ENCODE measurements at places on chromosomes 1 and 21.

- no peak for DNase-seq
These were observed 361.1 kb downstream of the HHAT start for GRCh38 chr1:210689826-210690225.

DNA sequence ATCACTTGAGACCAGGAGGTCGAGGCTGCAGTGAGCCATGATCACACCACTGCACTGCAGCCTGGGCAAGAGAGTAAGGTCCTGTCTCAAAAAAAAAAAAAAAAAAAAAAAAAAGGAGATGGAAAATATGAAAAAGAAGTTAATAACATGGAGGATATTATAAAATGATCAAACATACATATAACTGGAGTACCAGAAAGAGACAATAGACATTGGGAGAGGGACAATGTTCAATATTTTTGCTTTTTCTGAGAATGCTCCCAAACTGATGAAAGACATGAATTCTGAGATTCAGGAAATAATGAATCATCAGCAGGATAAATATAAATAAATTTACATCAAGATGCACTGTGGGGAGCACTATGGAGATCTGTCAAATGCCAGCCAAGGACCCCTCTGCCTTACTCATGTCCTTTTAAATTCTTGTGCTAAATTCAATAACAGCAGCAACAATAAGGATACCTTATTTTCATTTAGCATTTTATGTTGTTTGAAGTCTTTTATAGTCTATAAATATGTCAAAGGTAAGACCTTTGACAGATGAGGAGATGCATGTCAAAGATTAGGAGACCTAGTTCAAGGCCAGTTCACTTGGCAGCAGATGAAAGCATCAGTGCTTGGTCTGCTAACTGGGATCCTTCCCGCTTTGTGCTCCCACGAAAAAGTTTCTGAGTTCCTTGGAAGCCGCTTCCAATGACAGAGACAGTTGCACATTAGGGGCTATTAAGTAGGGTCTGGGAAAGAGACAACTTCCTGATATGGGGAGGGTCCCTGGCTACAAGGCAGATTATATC lies 97.7 kb downstream of the TLR5 start:
- DNase-seq, result no peak

DNA sequence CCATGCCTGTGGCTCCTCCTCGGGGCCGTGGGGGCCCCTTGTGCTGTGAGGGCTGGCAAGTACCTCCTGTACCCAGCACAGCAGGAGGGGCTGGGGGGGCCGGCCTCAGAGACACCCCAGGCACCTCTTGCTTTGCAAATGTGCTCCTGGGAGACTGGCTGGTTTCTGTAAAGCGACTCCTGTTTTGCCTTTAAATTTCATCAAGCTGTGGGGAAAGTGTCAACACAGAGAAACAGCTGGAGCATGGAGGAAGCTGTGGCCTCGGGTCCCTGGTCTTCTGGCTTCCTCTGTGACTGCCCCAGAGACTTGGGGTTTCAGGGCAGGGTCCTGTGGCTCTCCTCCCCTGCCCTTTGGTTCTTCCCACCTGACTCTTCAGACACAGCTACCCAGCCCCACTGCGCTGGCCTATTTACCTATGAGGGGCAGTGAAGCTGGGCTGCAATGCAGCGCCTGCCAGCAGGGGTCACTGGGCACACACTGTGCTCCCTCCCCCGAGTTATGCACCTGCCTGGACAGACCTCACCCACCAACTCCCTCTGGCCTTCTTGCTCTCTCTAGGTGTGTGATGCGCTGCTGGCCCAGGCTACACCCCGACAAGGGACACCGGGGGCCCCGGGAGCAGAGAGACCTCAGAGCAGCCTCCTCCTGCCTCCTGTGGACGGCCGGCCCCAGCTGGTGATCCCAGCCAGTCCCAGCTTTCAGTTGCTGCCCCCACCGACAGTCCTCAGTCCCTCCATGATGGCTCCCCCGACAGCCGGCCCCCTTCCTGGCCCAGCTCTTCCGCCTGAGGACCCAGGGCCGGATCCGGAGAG lies 17.6 kb upstream of the PEX10 start:
- no peak for DNase-seq

DNA sequence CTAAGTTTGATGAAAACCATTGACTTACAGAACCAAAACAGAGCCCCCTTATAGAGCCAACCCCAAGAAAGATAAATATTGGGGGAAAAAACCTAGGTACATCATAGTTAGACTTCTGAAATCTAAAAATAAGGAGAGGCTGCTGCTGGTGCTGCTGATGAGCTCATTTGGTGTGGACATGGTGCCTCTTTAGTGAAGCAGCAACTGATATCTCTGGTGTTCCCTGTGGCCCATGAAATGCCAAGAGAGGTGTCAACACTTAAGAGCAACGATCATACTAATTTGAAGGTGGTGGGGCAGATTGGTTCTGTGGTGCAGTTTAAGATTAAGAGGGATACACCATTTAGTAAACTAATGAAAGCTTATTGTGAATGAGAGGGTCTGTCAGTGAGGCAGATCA lies 35.9 kb downstream of the ST3GAL3 start:
- DNase-seq, result no peak

GRCh38 chr1:150808846-150809245 lies 786 bp upstream of the CTSK start:
- no peak for DNase-seq

DNA sequence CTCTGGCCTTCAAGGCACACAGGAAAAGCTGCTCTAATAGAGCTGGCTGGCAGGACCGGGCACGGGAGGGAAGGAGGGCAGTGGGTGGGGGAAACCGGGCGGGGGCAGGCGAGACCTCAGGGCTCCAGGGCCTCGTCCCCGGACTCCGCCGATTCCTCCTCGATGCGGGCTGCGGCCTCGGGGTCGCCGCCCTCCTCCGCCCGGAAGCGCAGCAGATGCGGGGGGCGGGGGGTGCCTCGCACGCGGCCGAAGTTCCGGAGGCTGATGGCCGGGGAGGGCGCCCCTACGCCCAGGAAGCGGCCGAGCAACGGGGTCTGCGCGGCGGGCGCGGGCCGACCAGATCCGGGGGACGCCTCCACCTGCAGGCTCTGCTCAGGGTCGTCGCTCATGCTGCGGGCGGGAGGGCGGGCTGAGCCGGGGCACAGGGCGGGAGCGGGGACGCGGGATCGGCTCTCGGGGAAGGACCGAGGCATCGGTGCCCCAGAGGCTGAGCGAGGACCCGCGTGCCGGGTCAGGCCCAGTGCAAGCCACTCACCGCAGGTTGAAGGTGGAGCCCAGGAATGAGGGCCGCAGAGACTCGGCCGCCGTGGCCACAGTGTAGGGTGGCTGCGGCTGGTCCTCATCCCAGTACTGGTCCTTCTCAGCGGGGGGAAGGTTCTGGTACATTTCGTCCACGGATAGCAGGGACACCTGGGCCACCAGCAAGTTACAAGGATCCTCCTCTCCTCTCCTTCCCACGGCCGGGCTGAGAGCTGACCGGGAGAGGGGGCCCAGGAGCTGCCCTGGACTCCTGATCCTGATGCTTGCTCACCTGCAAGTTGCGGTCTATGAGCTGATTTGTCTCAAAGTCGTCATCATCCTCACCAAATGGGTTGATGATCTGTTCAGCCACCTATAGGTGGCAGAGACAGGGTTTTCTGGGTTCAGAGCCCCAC lies 3.6 kb downstream of the BEST4 start:
- DNase-seq, result no peak

DNA sequence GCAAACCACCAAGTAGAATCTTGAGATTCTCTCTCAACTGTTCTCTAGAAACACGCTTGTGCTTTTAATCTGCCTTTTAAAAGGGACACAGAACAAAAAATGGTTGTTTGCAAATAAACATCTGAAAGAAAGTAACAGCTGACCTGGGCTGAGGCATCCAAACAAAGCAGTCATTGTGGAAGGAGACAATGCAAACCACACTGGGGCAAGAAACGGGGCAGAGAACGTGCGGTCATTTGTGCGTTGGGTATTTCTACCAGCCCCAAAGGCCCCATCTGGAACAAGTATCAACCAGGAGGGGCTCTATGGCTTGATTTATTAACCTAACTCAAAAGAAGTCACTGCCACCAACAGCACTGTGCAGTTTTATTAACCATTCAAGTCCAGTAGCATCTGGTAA lies 6.0 kb downstream of the STMN1 start:
- no peak for DNase-seq

GRCh38 chr1:211640301-211640630 lies 35.2 kb downstream of the NEK2 start:
- DNase-seq, result no peak

GRCh38 chr1:33433509-33434362 lies 2.8 kb upstream of the PHC2 start:
- no peak for DNase-seq

DNA sequence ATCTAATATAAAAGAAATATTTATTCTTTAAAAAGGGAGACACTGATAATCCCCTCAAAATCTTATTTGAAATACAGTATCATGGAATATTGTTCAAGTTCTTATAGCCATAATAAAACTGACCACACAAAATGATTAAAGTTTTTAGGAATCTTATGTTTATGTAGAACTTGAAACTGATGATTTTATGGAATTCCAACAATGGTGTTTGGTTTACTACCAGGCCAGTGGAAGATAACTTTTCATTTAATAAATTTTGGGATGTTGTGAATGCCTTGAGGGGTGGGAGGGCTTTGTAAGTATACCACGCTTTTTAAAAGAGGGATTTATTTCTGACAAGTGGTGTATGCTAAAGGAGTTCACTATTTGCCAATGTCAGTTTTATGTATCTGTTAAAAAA lies 87.7 kb downstream of the RAB3GAP2 start:
- no peak for DNase-seq

DNA sequence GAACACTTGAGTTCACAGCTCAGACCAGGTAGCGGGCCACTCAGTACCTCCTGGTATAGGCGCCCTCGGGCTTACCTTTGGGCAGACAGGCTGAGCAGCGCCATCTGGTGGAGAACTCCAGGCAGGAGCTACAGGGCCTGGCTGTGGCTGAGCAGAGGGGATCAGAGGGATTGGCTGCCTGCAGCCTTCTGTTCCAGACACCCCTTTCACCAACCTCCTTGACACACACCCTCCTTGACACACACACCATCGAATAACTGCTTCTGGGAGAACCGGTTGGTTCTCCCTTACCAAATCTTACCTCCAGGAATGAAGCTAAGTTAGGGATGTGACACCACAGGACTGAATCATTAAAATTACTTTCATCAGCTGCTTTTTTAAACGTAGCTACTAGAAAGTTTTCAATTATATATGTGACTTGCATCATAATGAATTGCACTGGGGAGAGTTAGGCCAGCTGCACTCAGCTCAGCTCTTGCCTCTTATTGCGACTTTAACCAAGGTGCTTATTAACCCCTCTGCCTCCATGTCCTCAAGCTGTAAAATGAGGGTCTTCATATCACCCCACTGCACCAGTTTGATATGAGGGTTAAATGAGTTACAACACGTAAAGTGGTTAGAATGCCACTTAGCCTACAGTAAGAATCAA lies 6.6 kb downstream of the LIN28A start:
- peak; percentile 82 for DNase-seq

GRCh38 chr1:30782361-30783255 lies 25.0 kb upstream of the LAPTM5 start:
- DNase-seq, result peak; percentile 71

DNA sequence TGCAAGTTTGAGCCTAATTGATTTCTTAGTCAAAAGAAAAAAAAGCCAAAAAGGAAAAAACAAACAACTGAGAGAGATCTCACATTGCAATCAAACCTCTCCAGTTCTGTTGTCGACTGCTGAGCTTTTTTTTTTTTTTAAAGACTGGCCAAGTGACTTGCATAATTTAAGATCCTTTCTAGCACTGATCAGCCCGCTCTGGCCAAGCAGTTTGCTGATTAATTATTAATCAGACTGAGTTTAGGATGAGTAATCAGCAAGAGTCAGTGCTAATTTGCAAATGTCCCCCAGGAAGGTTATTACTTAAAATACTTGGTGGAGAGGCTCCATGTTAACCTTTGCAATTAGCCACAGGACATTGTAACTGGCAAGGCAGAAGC lies 39.3 kb downstream of the HMGB4 start:
- DNase-seq, result no peak

GRCh38 chr1:149945206-149945605 lies 8.5 kb upstream of the MTMR11 start:
- DNase-seq, result no peak

DNA sequence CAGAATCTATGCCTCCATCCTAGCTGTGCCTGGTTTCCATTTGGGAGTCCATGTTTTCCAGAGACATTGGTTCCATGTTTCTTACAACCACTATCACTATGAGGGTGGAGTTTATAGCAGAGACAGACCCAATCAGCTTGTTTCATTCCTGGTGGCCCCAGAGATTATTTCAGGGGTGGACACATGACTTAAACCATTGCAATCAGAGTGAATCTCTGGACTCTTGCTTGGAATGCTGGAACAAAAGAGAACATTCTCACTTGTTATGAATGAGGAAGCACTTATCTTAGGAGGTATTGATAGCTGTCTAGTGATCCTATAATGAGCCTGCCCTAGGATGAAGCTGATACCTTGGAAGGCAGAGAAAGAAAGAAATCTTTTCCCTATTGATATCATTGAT lies 250.3 kb downstream of the ATG4C start:
- DNase-seq, result no peak

GRCh38 chr1:25098717-25099116 lies 133.6 kb downstream of the SYF2 start:
- DNase-seq, result no peak

GRCh38 chr1:21149430-21149854 lies 27.3 kb downstream of the EIF4G3 start:
- DNase-seq, result no peak

- no peak for DNase-seq
These were observed 19.3 kb downstream of the TRMT13 start for GRCh38 chr1:100152271-100152670.

DNA sequence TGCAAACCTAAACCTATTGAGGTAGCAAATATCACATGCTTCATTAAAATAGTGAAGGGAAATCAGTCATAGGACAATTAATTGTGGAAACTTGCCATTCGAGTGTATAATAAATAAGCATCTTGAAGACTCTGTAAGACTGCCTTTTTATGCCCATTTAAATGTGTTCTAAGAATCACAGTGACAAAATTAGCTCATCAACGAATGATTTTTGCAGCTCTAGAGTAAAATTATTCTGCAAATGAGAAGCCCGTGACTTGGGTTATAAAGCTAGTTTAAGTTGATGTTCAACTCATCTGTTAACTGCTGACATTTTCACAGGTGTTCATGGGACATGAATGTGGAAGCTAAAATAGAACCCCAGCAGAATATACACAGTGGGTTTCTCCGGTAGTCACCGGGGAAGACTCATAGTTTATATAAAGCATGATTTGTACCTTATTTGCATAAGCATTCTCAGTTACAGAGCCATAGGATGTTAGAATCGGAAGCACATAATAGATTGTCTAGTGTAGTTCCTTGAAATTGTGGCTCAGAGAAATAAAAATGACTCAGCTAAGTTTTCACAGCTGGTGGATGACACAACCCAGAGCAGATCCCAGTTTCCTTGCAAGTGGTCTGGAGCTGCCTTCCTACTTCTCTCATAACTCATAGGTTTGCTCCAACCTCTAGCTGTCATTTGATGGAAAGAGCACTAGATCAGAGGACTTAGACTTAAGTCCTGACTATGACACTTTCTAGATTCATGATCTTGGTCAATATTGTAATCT lies 107.3 kb downstream of the UCHL5 start:
- DNase-seq, result no peak

All from activated CD4-positive, alpha-beta T cell treated with anti-CD3 and anti-CD28 coated beads, Interleukin-2, amount 50 U/mL, for 24 hours (primary cell).